Hindlimb muscle (tissue), 1 donor: ENCODE measurements at places on chromosomes 7 and 10.

DNA sequence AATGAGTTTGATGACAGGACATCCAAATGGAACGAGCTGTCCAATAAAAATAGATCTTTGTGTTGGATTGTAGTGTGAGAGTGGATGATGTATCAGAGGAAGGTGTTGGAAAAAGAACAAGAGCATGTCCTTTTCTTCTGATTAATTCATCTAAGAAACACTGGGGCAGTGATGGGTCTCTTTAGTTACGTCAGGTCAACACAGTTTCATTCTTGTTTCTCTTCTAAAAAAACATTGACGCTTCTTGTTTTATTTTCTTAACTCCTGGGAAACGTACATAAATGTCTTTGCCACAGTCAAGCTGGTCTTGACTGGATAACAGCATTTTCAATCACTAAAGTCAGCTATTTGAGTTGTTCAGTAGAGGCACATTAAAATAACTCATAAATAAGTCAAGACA is 67.0 kb downstream of the PPP1R9A start:
- no peak for DNase-seq

- DNase-seq = no peak
Measured at GRCh38 chr7:15292138-15292537, 269.7 kb downstream of the AGMO start.

DNA sequence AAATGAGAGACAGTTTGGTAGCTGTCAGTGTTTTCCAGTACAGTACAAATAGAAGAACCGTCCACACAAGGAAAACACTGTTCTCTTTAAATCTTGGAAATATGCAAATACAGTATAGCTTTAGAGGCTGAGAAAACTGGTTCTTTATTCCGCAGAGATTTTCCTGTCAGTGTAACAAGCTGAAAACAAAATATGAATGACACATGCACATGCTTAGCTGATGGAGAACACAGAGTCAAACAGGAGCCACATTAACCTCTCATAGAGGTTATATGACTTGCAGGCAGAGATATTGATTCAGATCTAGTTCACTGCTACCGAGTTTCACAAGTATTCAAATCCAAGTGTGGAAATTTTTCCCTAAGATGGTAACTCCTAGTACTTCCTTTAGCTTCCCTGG is 135.2 kb upstream of the C1QL3 start:
- no peak for DNase-seq

DNA sequence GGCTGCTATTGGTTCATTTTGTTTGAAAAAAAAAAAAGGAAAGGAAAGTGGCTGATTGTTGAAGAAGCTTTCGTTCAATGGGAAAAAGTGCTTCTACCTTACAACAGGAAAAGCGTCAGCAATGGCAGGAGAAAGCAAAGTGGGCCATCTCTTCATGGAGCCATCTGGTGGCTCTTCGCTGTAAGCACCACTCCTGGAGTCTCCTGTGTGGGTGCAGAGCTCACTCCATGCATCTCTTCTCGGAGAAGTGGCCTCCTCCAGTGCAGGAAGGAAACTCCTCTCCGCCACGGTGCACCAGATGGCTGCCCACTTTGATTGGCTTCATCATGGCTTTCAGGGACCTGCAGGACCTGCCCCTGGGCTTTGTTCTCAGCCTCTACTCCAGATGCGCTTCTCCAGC is 250.9 kb downstream of the PTEN start:
- peak; percentile 29 for DNase-seq

GRCh38 chr10:114855776-114856543 is 34.4 kb downstream of the FHIP2A start:
- no peak for DNase-seq

DNA sequence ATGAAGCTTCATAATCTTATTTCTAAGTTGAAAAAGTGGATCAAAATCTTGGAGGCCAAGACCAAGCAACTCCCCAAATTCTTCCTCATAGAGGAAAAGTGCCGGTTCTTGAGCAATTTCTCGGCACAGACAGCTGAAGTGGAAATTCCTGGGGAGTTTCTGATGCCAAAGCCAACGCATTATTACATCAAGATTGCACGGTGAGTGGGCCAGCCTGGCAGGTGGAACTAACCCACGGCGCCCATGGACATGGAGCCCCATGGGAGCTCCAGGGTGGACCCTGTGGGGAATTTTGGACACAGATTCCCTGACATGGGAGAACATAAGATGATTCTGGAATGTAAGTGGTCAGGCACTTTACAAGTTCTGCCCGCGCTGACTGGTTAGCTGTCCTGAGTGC is 125.9 kb downstream of the TRRAP start:
- no peak for DNase-seq

DNA sequence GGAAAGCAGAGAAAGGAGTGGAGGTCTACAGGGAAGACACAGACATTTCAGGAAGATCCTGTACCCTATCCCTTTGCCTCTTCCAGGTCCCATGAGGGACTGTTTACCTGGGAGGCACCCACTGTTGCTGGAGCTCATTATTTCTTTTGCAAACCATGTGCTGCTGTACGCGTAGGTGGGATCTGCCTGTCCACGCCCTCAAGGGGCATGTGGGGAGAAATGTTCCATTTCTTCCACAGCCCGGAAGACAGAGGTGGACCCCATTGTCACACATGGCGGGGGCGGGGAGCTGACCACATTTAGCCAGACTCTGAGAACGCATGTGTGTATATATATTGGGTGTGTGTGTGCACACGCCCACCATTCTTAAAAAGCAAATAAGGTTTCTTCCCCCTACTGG is 2.0 kb downstream of the PLXNA4 start:
- DNase-seq = no peak
